MV-4-11 (cell line): ENCODE measurements at places on chromosomes 5 and 9.

DNA sequence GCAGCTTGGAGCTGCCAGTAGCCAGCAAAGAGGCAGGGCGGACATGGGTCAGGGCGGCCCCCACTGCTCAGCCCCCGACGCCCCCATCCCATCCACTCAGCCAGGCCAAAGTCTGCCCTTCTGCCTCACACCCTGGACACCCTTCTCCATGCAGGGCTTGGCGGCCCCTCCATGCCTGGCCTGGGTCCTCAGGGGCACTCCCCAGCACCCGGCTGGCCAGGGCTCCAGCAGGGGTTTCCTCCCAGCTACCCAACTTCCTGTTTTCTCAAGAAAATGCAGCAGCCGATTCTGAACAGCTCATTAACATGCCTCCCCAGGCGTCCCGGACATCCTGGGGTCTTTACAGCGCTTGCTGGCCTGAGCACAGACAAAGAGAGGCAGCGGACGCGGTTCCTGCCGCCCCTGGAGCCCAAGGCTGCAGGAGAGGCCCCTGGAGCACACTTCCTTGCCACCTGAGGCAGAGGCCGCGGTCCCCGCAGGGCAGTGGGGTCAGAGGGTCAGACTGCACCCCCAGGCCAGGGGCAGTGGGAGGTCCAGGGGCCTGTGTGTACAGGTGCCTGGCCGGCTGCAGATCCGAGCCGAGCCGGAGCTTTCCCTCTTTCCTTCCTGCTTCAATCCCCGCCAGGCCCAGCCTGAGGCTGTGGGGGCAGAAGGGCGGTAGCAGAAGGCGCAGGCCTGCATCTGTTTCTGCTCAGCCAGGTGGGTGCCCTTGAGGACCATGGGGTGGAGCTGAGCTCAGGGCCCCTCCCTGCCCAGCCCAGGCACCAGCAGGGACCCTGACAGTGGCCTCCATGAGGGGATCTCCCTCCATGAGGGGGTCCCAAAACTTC is 18.7 kb upstream of the NRARP start:
- peak; percentile 59 for DNase-seq

- peak; percentile 32 for DNase-seq
Observed at GRCh38 chr5:172015346-172015745, 8.9 kb upstream of the FBXW11 start.

GRCh38 chr5:91160714-91161285 is 222.3 kb downstream of the ARRDC3 start:
- DNase-seq, result no peak

DNA sequence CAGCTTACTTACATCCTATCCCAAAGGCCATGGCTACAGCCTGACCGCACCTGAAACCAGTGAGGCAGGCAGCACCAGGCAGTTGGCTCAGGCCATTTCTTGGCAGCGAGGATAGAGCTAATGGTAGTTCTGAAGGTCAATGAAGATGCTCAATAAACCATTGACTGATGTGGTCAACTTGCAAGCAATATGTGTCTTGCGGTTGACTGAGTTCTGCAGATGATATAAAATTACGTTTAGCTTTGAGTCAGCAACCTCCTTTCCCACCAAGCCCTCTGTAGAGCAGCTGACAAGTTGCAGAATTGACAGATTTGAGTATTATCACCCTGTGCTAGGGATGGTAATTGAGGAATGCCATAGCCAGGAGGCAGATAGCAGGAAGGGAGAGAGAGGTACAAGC is 189.0 kb upstream of the PUM3 start:
- no peak for DNase-seq

DNA sequence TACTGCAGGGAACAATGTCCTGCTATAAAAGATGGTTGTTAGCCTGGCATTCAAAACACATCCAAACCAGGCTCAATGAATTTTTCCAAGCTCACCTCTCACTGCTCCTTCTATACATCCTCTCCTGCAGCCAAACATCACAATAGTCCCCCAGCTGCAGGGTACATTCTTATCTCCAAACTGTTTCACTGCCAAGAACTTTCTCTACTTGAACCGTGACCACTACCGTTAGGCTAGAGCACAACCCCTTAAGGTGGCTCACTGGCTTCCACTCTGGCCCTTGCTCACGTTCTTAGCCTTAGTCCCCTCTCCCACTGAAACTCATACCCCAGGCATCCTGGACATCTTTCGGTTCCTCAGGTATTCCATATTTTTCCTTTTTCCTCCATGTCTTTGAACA is 29.0 kb upstream of the ANXA6 start:
- DNase-seq, result no peak

DNA sequence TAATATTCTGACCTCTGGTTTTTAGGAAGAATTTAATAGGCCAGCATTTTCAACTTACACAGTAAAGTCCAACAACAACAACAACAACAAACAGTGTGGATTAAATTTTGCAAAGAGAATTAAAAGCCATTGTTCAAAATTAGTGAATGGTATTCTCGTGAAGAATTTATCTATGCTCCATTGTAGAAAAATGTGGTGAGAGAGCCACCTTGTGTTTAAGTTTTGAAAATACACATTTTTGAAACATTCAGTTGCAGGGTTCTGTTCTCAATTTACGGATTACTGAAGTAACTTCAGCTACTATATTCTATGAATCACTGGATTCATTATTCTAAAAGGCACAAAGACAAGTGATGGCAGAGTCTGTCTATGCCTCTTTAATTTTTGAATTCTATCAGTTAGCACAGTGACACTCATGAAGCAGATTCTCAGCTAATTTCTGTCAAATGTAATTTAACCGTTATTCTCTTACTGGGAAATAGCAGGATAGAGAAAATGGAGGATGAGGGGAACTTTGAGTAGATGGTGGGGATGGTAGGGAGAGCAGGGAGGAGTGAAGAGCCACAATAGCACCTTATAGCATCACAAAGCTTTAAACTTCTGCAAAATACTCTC is 11.0 kb downstream of the CCDC152 start:
- peak; percentile 33 for DNase-seq

- DNase-seq, result peak; percentile 2
Observed at GRCh38 chr5:66174338-66174737, 30.2 kb downstream of the SREK1 start.
